H9 (cell line): ENCODE measurements at places on chromosomes 4 and X.

DNA sequence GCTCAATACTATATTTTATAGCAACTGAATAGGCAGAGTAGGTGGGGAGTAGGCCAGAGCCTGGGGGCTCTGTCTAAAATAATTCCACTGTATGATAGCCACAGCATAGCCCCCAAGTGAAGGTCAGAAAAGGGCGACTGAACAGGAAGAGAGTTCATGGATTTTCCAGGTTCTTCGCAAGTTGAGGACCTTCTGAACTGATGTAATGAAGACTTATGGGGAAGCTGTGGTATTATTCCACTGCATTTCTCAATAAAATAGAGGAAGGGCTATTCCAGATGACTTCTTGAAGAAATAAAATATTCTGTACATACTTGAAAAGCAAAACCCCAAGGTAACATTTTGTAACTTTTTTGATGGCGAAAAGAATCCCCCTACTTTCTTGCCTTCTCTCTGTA lies 231.4 kb upstream of the GPC4 start:
- DNase-seq: no peak

DNA sequence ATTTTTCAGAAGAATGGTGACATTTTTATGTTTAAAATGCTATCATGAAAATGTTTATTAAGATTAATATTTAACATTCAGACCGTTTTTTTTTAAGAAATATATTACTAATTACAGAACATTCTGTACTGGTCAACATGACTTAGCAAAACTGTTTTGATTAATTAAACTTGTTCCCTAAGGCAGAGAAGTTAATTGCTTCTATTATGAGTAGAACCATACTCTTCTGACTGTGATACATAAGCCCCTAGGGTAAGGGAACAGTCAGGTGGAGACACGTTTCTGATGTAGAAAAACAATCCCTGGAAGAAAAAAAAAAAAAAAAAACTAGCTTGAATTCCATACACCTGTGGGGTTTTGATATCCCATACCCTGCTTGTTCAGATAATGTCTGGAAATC lies 97.4 kb downstream of the GPM6A start:
- no peak for DNase-seq

GRCh38 chr4:101067383-101067782 lies 279.9 kb downstream of the PPP3CA start:
- no peak for DNase-seq

GRCh38 chrX:68983004-68983857 lies 154.4 kb downstream of the EFNB1 start:
- DNase-seq: peak; percentile 12
